Effector CD4-positive, alpha-beta T cell (primary cell): ENCODE measurements at places on chromosomes 1 and 21.

GRCh38 chr1:116323491-116323890, 49.6 kb upstream of the ATP1A1 start:
- DNase-seq: no peak

- no peak for DNase-seq
Observed at GRCh38 chr1:154998201-154998780, 4.3 kb upstream of the ZBTB7B start.

- no peak for DNase-seq
Observed at GRCh38 chr1:25150985-25151495, 81.3 kb downstream of the SYF2 start.

DNA sequence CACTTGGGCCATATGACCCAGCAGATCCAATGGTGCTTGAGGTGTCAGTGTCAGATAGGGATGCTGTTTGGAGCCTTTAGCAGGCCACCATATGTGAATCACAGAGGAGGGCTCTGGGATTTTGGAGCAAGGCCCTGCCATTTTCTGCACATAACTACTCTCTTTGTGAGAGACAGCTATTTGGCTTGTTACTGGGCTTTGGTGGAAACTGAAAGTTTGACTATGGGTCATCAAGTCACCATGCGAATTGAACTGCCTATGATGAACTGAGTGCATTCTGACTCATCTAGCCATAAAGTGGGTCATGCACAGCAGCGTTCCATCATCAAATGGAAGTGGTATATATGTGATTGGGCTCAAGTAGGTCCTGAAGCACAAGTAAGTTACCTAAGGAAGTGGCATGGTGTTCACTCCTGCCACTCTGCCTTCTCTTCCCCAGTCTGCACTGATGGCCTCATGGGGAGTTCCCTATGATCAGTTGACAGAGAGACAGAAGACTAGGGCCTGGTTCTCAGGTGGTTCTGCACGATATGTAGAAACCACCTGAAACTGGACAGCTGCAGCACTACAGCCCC, 447.3 kb downstream of the AGBL4 start:
- DNase-seq: no peak

- DNase-seq: no peak
Observed at GRCh38 chr21:33578959-33579542, 9.4 kb downstream of the DONSON start.

GRCh38 chr1:36094621-36095061, 5.9 kb downstream of the ADPRS start:
- no peak for DNase-seq

DNA sequence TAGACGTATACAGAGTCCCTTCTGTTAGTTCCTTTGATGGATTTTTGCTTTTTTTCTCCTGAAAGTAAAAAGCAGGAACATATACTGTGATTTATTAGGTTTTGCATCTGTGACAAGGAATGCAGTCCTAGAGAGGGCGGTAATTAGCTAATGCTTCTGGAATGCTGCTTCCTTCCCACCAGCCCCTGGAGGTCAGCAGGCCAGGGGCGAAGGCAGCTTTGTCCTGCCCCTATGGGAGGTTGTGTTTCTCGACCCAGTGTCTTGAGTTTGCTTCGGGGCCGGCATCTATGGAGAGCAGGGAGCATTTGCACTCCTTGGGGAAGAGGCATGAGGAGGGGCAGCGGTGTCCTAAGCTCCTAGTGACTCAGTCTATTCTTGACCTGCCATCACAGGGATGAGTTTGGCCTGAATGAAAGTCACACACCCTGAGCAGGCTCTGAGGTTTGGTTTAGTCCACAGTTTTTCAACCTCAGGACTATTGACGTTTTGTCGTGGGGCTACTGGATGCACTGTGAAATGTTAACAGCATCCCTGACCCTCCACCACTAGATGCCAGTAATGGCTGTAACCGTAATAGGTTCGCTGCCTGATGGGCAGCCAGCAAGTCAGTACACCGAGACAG, 85.0 kb upstream of the KCNJ15 start:
- DNase-seq: no peak

DNA sequence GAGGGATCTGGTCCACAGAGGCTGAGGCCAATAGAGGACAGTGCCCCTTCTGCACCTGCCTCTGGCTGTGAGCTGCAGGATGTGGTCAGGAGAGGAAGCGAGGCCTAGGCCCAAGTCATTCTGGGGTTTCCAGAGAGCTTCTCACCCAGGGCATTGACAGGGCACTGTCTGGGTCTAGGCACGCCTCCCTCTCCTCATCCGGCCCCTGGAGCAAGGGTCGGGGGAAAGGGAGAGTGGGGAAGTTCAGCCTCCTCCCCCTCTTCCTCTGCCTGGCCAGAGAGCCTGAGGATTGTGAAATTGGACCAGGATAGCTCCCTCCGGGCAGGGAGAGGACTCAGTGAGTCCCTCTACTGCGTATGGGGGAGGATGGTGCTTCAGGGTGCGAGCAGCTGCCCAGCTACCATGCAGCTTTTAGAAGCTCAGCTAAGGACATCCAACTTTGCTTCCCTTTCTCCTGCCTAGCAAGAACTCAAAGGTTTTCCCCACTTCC, 6.3 kb upstream of the INAVA start:
- peak; percentile 44 for DNase-seq

GRCh38 chr1:244362476-244362875, 89.2 kb downstream of the ADSS2 start:
- DNase-seq: no peak

DNA sequence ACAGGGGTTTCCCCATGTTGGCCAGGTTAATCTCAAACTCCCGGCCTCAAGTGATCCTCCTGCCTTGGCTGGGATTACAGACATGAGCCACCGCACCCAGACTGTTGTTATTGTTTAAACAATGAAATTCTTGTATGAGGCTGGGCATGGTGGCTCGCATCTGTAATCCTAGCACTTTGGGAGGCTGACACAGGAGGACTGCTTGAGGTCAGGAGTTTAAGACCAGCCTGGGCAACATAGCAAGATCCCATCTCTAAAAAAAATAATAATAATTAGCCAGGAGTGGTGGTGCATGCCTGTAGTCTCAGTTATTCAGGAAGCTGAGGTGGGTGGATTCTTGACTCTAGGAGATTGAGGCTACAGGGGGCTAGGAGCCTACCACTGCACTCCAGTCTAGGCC, 6.7 kb upstream of the WDTC1 start:
- no peak for DNase-seq

GRCh38 chr1:165875171-165875570, 47.8 kb downstream of the UCK2 start:
- DNase-seq: no peak

GRCh38 chr1:241606544-241606943, 33.6 kb downstream of the CHML start:
- DNase-seq: no peak

DNA sequence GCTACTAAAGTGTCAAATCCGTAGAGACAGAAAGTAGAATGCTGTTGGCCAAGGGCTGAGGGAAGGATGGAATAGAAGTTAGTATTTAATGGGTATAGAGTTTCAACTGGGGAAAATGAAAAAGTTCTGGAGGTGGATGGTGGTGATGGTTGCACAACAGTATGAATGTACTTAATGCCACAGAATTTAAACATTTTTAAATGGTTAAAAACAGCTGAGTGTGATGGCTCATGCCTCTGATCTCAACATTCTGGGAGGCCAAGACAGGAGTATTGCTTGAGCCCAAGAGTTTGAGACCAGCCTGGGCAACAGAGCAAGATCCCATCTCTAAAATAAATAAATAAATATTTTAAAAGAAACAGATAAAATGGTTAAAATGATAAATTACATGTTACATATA, 44.5 kb downstream of the PIK3R3 start:
- no peak for DNase-seq

DNA sequence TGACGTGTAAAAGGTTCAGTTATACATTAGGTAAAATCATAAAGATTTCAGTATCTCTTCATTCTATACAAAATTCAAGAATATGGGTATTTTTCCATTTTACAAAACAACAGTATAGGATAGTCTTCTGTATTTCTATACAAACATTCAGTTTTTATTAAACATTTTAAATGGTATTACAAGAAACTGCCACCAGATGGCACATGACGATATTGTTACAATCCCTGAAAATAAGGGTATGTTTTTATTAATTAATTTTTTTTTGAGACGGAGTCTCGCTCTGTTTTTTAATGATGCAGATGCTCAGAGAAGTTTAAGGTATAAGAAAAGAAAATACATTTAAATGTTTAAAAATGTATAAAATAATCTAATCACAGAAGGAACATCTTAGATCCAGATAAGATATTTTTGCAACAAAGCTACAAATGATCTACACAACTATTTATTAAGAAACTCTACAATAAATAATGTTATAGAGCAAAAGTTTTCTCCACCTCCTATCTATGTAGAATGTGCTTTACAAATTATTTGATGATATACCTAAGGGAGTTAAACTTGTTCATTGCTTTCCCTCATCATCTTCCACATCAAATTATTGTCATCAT, 23.5 kb upstream of the RSBN1 start:
- DNase-seq: peak; percentile 32

- DNase-seq: no peak
Observed at GRCh38 chr1:172607145-172607544, 51.8 kb upstream of the FASLG start.

- DNase-seq: no peak
Observed at GRCh38 chr1:157852476-157852875, 10.9 kb upstream of the CD5L start.

DNA sequence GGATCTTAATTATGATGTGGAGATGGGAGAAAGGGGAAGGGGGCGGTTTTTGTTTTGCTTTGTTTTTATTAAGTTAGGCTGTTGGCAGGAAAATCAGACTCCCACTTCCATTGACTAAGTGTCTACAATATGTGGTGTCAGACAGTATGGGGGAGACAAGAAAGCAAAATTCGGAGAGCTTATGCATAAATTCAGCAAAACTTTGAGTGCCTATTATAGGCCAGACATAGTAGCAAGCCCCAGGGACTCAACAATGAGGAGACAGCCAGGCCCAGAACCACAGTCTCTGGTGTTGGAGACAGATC, 835 bp upstream of the TSPAN2 start:
- no peak for DNase-seq

DNA sequence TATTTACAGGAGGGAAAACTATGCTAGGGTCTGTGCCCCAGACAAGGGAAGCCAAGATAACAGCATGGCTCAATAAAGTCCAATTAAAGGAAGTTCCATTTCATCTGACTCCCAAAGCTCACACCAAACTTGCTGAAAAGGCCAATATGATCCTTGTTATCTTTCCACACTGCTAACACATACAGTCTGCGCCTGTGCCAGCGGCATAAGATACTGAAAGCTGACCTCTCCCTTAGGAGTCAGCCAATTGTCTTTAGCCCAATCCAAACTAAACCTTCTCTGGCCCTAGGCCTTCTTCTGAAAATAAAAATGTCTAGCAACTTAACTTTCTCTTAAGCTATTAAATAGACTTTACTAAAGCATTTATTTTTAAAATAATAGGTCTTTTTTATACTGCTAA, 179.0 kb upstream of the PLD5 start:
- DNase-seq: no peak

DNA sequence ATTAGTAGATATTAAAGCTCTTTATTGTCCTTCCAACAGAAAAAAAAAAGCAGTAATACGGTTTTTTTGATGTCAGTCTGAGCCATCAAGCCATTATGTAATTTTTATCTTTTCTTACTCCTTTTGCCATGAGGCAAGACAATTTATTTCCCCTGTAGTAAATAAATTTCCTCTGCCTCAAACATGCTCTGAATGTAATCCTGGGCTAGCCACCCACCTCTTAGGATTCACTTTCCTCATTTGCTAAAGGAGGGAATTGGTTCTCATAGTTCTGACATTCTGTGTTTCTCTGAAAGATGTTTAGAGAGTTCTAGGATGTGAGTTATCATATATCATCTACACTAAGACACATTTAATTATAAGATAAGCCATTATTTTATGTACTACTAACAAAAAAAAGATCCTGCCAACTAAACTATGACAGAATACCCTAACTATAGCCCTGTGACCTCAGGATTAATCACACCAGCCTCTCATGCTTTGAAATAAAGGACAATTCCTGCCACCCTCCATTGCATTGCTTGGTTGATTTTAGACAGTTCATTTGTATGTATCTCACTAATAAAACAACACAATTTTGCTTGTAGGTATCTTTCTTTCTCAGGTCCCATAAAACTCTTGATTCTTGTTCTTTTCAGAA, 34.0 kb upstream of the RAP1A start:
- no peak for DNase-seq

DNA sequence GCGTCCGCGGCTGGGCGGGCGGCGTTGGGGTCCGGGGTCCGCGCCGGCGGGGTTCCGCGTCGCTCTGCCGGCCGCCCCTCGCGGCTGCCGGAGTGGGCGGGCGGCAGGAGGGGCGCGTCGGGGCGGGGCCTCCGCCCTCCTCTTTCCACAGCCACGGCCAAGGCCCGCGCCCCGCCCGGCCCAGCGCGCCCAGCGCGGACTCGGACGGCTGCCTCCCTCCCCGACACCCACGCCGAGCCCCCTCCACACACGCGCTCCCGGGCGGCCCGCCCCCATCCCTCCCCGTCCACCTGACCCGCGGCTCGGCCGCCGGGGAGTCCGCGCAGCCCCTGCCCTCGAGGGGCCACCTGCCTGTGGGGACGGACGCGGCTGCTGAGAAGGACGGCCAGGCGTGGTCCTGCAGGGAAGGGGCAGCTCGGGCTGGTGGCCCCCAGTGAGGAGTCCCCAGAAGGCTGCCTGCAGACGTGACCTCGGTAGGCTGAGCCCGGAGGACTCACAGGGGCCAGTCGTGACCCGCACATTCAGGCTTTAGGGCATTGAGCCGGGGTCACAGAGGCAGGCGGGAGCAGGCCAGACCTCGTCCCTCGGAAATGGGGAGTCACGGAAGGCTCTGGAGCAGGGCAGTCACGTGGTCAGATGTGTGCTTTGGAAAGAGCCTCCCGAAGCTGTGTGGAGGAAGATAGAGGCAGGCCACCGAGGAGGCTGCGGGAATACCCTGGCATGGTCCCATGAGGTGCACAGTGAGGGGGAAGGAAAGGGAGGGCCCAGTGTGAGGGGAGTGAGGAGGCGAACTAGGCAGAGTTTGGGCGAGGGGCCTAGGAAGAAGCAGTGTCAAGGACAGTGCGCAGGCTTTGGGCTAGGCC, at the start of gene COL8A2:
Gene COL8A2, minus strand, starts transcription at position 94 of the 863 bp plus-strand sequence. CDS start 24,980 bp downstream, outside the sequence.
- no peak for DNase-seq

DNA sequence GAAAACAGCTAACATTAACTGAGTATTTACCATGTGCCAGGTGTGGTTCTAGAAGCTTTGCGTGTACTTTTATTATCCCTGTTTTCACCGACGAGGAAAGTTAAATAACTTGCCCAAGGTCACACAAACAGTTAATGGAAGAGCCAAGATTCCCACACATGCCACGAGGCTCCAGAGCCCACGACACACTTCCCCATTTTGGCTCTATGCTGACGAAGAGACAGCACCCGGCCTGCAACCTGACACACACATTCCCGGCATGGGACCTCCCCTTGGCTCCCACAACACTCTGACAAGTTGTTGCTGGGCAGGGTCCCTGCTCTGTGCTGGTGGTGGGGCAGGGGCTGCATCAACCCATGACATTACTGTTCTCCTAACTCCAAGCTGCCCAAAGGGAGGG, 52.8 kb downstream of the RAP1GAP start:
- DNase-seq: no peak

DNA sequence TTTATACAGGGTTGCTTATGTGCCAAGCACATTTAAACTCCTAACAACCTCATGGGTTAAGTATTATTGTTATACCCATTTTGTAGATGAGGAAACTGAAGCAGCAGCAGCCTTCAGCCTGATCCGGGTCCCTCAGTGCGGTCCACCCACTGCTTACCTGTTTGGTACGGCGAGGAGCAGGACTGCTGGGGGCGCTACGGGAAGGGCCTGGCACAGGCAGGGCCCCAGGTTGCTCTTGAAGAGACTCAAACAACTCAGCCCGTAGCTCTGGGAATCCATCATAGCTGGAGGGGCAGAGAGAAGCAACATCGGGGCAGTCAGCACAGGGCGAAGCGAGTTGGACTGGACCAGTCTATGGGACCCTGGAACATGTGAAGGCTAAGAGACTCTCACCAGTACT, 9.2 kb downstream of the DENND4B start:
- no peak for DNase-seq
